ENCODE measurements at places on chromosomes 5 and 9.

DNA sequence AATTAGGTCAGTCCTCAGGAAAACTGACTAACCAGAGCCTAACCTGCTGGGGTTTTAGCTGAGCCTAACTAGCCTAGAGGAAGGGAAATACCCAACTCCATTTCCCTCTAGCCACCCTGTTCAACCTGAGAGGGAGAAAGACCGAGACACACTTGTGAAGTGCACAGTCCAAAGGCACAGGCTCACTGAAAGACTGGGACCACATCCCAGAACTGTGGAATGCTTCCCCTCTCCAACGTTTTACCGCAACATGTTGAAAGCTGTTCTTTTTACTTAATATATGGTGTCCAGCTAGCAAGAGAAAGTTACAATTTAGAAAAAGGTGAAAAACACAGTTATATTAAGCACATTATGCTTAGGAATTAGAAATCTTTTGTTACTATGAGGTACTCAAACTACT lies 76.8 kb upstream of the SIMC1 start:
- DNase-seq: no peak

GRCh38 chr9:76289703-76290102 lies 104.5 kb downstream of the RFK start:
- DNase-seq: no peak

- DNase-seq: peak; percentile 98
Observed at GRCh38 chr5:143177263-143177983, 226.1 kb downstream of the NR3C1 start.

DNA sequence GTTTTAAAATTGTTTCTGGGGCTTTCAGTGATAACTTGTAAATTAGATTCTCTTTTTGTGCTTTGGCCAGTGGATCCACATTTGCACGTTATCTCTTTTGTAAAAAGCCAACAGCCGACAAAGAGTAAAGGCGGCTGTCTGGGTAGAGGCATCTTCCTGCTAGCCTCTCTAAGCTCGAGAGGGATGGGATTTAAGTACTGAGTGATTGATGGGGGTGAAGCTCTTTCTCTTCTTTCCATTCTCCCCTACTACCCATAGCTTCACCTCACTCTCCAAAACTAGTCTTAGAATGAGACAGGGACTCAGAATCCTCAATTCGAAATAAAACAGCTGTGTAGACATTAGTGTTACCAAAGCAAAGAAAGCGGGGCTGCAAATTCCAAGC lies 3.4 kb downstream of the PBX3 start:
- DNase-seq: peak; percentile 68

- no peak for DNase-seq
Observed at GRCh38 chr5:35476797-35477196, 140.9 kb upstream of the SPEF2 start.

DNA sequence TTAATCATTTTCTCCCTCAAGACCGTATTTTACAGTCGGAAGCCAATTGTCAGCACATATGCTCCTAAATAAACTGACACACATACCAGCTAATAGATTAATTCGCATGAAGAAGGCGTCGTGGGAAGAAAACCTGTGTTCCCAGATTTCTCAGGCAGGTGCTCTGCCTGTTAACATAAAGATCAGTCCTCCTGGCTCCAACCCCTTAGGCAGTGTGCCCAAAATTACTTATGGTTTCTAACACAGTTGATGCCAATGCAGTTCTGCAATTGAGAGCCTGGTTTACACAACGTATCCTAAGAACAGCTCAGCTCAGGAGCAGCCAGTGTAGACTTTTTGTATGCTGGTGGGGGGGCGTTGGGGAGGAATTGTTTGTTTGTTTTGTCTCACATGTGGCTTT lies 208.3 kb downstream of the ENC1 start:
- peak; percentile 53 for DNase-seq

GRCh38 chr9:117725426-117725887 lies 21.3 kb downstream of the TLR4 start:
- no peak for DNase-seq

DNA sequence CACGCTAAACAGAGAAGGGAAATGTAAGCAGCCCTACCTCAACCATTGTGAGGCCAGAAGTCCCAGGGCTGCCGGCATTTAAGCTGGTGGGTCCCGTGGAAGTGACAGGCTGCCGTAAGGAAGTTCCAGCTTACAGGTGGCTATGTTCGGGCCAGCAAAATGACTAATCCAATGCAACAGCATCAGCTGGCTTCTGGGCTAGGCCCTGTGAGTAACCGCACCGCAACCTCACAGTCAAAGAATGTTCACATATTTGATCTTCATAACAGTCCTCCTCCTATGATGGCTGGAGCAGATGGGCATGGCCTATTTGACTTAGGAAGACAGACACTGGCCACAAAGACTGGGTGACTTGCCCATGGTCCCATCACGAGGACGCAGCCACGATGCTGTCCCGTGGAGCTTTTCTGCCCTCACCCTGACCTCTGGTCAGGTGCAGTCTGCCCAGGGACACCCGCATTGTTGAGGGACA lies 88.2 kb downstream of the LIFR start:
- no peak for DNase-seq

GRCh38 chr5:148808864-148809642 lies 17.4 kb upstream of the ADRB2 start:
- peak; percentile 53 for DNase-seq

GRCh38 chr5:139443831-139444453 lies 4.6 kb upstream of the DNAJC18 start:
- DNase-seq: no peak

GRCh38 chr5:123438244-123438643 lies 15.0 kb upstream of the CEP120 start:
- no peak for DNase-seq

DNA sequence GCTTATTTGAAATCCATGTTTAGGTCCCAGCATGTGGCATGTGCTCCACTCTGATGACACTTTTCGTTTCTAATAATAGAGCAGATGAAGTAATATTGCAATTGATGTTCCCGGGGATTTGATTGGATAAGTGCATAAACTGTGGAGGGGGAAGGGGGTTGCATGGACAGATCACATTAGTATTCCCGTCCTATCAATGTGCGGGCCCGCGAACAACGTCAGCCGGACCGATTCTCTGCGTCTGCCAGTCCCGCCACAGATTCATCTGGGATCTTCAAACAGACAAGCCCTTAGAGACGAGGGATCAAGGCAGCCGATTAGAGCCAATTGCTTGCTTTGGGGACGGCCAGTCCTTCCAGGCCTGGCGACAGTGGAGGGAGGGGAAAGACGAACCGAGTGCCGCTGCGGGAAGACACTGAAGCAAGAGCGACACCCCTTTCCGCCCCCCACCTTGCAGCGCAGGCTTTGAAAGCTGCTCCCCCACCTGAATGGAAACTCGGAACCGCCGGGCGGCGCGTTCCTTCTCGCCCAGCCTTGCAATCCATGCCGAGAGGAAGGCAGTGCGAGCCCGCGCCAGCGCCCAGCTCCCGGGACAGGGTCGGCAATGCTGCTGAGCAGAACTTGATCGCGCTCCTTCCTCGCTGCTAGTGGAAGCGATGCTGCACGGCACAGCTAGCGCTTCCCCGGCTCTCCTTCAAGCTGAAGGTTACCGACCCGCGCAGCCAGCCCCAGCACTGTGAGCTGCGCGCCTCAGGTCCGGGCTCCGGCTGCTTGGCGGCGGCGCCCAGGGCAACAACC lies at the start of gene RGS7BP:
Gene RGS7BP (plus strand): TSS at position 247 of the 798 bp plus-strand sequence. CDS start 610 bp downstream, outside the sequence.
- DNase-seq: no peak

DNA sequence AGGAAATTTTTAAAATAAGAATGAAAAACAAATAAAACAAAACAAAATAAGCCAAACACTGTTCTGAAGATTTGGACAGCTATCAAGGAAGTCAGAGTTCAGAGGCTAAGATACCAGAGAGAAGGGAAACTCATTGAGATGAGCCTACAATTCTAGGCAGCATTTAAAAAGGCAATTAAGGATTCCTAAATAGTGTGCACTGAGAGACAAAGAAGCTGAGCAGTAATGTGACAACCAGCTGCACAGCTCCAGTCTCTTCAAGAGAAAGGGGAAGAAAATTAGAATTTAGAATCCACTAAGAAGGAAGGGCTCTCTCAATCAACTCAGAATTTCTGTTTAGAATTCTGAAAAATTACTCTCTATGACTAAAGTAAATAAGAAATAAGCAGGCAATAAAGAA lies 246.7 kb upstream of the COX7C start:
- DNase-seq: no peak

GRCh38 chr9:99211746-99212145 lies 10.0 kb downstream of the ALG2 start:
- no peak for DNase-seq

GRCh38 chr9:71743217-71743705 lies 25.1 kb downstream of the CEMIP2 start:
- DNase-seq: no peak

- DNase-seq: no peak
Observed at GRCh38 chr5:43096916-43097315, 23.8 kb upstream of the ZNF131 start.

DNA sequence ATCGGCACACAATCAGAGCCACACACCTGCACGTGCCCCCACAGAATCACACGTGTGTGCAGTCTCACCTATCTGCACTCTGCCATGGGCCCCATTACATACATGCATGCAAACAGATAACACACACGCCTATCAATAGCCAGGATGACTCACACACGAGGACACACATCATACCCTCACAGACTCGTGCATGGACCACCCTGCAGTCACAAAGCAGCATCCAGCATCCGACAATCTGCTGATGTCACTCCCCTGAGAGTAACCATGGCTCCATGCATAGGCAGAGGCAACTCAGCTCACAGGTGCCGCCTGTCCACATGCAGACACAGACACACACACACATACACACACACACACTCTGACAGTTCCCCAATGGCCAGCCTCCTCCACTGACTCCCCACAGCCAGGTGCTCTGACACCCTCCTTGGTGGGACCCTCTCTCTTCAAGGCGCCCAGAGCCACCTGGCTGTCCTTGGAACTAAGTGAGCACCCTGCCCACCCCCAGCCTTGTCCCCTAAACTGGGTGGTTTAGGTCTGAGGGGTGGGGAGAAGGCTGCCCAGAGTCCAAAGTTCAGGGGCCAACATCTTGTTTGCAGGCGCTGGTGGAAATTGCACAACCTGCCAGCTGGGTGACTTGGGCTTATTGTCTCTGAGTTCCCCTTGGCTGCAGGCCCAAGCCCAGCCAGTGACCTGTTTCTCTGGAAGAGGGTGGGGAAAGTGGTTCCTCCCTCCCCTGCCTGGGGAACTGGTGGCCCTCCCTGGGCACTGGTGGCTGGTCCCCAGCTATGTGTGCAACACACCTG lies 34.6 kb upstream of the NEK6 start:
- peak; percentile 73 for DNase-seq

- DNase-seq: peak; percentile 14
Observed at GRCh38 chr5:172640822-172641358, at the start of gene NEURL1B. Gene NEURL1B (plus strand): TSS chr5:172641263. CDS start chr5:172641407, 144 bp downstream.

- no peak for DNase-seq
Observed at GRCh38 chr5:35804201-35804653, 52.5 kb upstream of the IL7R start.

DNA sequence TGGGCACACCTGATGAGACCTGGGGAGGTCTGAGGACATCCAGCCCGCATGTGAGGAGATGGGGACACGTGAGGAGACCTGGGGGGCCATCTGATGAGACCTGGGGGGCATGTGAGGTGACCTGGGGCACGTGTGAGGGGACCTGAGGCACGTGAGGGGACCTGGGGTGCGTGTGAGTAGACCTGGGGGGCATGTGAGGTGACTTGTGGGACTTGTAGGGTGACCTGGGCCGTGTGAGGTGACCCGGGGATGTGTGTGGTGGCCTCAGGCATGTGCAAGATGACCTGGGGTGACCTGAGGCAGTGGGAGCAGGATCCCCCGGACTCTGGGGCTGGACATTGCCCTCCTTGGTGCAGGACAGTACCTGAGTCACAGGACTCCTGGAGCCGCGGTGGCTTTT lies 30.6 kb downstream of the PNPLA7 start:
- no peak for DNase-seq

GRCh38 chr5:157956271-157956885 lies 97.4 kb upstream of the CLINT1 start:
- no peak for DNase-seq

- DNase-seq: peak; percentile 45
Observed at GRCh38 chr9:125829743-125830142, 82.6 kb downstream of the PBX3 start.

GRCh38 chr9:125908136-125908535 lies 161.0 kb downstream of the PBX3 start:
- no peak for DNase-seq

GRCh38 chr5:2196989-2197619 lies 314.4 kb upstream of the IRX4 start:
- no peak for DNase-seq

GRCh38 chr5:161420521-161420920 lies 126.0 kb downstream of the GABRB2 start:
- no peak for DNase-seq

DNA sequence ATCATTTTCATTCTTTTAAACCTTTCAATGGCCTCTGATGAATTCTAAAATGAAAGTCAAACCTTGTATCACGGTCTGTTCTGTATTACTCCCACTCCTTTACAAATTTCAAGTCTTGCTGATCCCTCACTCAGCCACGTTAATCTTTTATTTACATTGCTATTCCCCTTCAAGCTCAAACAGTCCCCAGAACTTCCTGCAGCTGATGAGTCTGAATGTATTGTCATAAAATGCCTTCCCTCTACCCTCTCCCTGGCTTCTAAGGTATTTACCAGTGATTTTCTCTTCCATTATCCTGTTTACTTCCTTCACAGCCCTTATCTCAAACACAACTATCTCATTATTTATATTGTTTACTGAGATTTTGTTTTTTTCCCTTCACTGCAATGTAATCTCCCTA lies 562.3 kb upstream of the C9orf72 start:
- no peak for DNase-seq

DNA sequence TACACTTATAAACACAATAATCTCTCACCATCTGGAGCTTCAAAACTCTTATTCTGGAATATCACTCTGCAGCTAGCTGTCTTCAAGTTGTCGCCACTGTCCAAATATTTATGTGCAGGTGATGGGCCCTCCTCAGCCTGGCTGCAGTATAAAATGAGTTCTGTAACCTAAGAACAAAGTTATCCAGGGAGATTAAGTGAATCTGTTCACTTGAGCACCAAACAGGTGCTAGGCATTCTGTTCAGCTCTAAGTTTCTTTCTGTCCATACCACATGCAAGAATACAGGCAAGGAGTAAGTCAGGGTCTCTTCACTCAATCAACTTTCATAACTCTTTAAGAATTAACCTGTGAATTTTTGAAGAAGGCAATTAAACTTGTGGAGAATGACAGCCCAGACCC lies 344.1 kb downstream of the PLK2 start:
- DNase-seq: no peak

GRCh38 chr5:73214996-73215395 lies 42.0 kb downstream of the TMEM174 start:
- DNase-seq: peak; percentile 90

DNA sequence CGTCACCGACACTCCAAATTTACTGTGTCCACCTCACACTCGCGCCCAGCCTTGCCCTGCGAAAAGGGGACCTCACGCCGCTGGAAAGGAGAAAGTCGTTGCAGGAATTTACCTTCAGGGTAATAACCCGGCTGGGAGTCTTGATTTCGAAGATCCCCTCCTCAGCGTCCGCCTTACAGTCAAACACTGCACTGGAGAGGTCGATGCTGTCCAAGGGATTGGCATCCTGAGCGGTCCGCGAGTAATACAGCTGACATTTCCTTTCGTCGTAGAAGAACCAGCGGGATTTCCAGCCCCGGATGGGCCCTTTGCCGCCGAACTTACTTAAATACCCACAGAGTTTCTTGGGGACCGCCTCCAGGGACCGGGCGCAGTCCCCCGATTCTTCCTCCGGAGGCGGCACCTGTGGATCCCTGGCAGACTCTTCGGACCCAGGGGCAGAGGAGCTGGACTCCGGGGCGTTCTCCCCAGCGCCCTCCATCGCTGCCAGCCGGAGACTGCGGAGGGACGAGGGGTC lies 330 bp downstream of the TBC1D2 start:
- no peak for DNase-seq

GRCh38 chr9:132042324-132042723 lies 37.3 kb downstream of the MED27 start:
- DNase-seq: no peak

All from NCI-H2029 treated with DMSO at 0.1 percent for 48 hours (cell line).